ENCODE measurements at places on chromosomes 16 and 17.

GRCh38 chr17:4066210-4066609, 76.6 kb downstream of the ZZEF1 start:
- no peak for DNase-seq

DNA sequence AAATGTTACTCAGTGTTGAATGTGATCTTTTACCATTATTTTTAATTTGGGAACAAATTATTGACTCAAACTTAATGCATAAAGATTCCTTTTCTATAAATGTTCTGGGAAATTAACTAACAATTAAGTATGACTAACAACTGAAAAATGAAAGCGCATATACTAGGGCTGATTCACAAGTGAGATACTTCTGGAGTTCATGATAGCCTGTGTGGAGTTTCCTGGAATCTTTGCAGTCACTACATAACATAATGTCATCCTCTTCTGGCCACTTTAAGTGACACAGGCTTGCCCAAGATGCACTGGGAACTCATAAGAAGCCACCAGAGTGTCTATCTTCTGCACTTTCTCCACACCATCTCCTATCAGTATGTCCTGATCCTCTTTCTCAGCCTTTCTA, 450.3 kb upstream of the CDH11 start:
- no peak for DNase-seq

DNA sequence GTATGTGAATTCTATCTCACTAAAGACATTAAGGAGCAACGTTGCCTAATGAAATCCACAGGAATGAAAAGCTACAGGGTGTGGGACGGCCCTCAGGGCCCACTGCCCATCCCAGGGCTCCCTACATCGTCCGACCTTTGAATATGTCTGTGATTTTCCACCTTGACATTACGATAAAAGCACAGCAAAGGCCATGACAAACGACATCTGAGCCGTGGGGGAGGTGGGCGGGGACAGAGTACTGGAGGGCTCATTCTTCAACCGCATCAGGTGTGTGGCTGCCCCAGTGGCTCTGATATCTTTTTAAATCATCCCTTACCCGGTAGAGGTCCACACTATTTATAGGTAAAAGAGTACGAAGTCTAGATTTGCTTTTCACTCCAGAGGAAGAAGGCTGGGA, 35.1 kb downstream of the LMF1 start:
- no peak for DNase-seq

- DNase-seq: no peak
Observed at GRCh38 chr17:40949418-40949817, 12.0 kb upstream of the KRT23 start.

DNA sequence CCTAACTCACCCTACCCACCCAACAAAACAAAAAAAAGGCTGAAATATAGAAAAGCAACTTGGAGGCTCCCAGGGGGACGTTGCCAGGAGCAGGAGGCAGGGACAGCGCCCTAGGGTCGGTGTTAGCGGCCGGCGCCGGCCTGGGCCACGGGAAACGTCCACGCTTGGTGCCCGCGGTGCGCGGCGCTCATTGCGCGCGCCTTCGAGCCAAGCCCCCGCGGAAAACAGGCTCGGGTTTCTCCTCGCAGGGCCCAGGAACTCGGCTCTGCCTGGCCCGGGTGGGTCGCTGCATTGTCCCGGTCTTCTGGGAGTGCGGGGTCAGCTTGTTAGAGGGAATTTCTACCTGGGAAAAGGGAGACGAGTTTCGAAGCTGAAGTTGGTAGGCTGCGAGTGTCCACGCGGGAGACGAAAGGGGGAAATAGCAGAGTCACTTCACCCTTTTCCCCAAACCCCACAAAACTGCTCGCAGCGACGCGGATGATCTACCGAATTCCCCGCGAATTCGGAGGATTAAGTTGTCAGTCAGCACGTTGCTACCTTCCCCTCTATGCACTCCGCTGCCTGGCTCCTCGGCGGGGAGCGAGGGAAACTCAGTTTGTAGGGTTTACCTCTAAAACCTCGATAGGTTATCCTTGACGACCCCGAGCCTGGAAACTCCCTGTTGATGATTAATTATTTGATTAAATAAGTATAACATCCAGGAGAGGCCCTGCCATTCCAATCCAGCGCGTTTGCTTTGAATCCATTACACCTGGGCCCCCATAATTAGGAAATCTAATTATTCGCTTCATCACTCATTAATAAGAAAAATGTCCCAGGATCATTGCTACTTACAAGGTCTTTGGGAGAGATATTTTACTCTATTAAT, 751 bp upstream of the FOXC2 start:
- no peak for DNase-seq

- DNase-seq: no peak
Observed at GRCh38 chr16:630249-630814, 453 bp upstream of the WFIKKN1 start.

DNA sequence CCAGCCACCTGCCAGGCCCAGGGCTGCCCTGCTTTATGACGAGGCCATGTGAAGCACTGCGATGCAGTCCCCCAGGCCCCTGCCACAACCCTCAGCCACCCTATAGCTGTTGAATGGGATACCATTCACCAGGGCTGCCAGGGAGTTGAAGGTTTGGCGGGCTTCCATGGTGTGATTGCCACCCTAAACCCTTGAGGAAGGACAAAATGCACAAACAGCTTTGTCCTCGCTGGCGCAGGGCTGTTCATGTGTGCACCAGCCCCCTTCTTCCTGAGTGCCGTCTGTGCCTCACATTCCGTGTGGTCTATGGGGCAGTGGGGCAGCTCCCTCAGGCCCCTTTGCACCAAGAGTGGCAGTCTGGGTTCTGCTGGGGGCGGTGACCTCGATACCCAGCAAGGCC, 25.3 kb downstream of the NARF start:
- no peak for DNase-seq

GRCh38 chr17:2233441-2233947, 70.1 kb downstream of the SMG6 start:
- no peak for DNase-seq

DNA sequence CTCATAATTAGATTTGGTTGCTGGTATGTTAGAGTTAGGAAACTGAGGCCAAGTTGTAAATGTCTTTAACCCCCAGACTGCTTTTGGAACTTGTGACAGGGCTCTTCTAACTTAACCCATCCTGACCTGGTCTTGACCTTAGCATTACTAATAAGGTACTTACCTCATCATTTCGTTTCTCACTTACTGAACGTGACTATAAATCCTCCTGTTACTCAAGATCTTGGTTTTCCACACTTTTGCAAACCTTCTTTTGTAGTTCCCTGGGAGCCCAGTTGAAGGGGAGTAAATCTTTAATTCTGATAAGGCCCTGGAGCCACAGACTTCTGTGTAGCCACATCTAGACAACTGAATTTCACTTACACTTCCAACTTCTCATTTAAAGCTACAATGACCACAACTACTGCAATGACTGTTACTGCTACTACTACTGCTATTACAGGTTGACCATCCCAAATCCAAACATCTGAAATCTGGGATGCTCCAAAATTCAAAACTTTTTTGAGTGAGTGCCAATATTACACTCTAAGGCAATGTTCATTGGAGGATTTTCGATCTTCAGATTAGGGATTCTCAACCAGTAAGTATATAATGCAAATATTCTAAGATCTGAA, 248.8 kb upstream of the TBX2 start:
- DNase-seq: no peak

DNA sequence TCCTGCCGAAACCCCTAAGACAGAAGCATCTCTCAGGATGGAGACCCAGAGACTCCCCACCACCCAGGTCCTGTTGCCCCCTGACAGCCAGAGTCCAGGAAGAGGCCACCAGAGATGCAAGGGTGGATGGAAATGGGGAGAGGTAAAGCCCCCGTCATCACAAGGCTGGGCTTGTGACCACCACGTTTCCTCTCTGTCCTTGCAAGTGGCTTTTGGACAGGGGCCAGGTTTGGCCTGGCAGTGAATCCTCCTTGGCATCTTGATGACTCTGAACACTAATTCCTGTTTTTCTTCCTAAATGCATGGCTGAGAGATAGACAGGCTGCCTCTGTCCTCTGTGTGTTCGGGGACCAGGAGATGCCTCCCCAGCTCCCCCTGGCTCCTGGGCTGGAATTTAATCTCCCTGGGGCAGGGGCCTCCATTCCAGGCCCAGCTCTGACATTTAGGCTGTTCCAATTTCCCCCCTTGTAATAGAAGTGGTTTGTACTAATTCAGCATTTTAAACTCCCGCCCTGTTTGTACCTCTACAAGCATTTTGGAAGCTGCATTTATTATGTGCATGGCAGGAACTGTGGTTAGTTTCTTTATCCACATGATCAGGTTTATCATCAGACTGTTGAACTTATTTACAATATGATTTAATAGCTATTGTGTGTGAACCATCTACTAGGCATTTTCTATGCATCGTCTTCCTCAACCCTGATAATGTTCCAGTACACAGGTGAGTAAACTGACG, 116.1 kb upstream of the IRX6 start:
- DNase-seq: no peak

DNA sequence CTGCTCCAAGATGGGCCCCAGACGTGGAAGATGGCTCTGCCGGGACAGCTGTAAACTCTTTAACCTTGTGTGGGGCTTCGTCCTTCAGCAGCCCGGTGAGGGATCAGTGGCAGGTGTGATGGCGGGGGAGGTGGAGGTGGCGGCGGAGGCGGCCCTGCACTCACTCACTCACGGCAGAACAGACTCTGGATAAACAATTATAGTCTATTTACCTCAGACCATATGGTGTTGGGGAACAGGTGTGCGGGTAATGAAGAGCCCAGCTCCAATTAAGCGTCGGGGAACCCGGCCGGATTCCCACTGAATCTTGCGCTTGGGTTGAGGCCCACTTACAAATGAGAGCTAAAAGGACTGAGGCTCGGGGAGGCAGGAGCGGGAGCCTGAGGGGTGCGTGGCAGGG, 104.3 kb upstream of the SDK2 start:
- no peak for DNase-seq

GRCh38 chr16:17885659-17886207, 415.0 kb upstream of the XYLT1 start:
- DNase-seq: no peak

- DNase-seq: no peak
Observed at GRCh38 chr17:1947743-1948516, 77.2 kb downstream of the RTN4RL1 start.

- no peak for DNase-seq
Observed at GRCh38 chr17:79002796-79003593, 6.6 kb downstream of the CANT1 start.

GRCh38 chr17:75262112-75262606, 480 bp downstream of the MRPS7 start:
- DNase-seq: no peak

DNA sequence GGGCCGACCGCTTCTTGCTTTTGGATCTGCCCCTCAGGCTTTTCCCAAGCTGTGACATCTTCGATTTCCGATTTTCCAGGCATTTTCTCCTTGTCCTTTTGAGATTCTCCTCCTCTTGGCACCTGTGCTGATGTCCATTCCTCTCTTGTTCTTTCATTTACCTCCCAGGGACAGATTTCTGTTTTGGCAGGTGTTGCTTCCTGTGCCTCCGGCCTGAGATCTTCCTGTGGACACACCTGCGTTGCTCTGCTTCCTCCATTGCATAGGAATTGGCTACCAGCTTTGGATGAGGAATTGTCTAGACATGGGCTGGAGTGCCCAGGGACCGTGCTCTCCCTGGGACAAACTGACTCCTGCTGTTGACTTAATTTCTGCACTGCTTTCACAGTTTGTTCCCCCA, 15.1 kb downstream of the GPR179 start:
- DNase-seq: no peak

- no peak for DNase-seq
Observed at GRCh38 chr16:67718668-67719047, 458 bp downstream of the GFOD2 start.

- DNase-seq: no peak
Observed at GRCh38 chr17:47063475-47063874, 84.4 kb upstream of the RPRML start.

- DNase-seq: no peak
Observed at GRCh38 chr17:72931163-72931562, 161.3 kb downstream of the SLC39A11 start.

- no peak for DNase-seq
Observed at GRCh38 chr16:54976651-54977200, 46.1 kb downstream of the IRX5 start.

DNA sequence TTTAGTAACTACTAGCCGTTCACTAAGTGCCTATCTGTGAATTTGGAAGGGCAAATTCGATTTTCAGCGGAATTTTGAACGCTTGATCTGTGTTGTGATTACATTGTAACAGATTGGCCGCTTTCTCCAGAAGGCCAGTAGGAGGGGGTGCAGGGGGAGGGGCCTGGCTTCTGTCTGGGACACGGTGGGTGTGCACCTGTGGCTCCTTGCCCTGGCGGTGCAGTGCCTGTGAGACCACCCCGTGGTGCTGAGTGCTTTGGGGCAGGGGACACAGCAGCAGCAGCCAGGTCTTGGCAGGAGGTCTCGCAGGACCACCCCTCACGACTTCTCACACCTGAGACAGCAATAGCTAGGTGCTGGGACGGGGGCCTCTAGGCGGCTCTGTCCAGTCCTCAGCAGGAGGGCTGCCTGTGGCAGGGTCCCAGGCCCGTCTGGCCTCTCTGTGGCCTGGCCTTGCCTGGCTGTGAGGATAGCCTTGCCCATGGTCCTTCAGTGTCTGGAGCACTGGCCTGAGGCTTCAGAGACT, 1.8 kb downstream of the UBE2I start:
- DNase-seq: no peak

DNA sequence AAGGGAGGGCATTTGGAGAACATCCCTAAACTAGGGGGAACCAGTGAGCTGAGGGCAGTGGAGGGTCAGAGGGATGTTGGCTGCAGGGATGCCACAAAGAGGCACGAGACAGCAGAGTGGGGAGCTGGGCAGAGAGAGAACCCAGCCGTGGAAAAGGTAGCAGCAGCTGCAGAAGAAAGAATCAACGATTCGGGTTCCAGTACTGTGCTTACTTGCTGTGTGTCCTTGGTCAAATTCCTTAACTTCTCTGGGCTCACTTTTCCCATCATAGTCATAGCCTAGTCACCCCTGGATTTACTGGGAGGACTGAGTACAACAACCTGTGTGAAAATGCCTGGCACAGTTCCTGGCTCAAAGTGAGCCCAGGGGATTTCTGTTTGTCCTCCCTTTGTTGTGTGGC, 12.8 kb upstream of the MMP2 start:
- DNase-seq: no peak

DNA sequence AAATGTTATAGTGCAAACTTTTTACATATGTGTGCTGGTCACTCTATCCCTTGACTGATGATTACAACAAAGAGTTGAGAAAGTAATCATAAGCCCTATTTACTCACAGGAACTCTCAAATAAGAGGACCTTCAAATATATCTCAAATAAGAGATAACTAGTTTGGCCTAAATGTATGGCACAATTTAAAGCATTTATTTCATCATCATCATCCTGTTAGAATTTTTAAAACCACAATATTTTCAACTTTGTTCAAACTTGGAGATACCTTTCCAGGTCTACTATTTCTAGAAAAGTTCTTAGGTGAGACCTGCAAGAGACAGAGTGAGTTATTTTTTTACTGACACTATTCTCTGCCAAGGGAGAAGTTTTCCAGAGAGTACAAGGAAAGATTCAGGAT, 5.5 kb downstream of the CPPED1 start:
- no peak for DNase-seq

GRCh38 chr17:38444151-38444550, 15.9 kb downstream of the ARHGAP23 start:
- peak; percentile 40 for DNase-seq

GRCh38 chr17:34081269-34081668, 173.8 kb upstream of the CCL2 start:
- DNase-seq: no peak
